Fibroblast of skin of left biceps (primary cell): ENCODE measurements at places on chromosomes 4 and X.

DNA sequence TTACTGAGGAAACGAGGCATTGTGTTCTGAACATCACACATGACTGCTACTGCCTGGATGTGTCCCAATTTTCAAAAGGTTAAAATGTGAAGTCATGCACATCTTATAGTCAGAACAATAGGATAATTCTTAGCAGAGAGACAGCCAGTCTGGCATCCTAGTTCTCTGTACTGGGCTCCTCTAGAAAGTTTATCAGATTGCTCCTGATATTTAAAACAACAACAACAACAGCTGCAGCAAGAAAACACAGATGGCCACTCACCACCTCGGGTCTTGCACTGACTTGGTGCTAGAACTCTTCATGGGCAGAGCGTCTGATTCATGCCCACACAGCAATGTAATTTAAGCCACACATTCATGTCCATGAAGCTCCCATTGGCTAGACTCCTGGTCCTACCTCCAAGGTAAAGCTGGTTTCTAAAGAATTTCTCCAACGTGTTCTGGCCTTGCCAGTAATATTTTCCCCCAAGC lies 33.3 kb upstream of the SLC2A9 start:
- no peak for DNase-seq

DNA sequence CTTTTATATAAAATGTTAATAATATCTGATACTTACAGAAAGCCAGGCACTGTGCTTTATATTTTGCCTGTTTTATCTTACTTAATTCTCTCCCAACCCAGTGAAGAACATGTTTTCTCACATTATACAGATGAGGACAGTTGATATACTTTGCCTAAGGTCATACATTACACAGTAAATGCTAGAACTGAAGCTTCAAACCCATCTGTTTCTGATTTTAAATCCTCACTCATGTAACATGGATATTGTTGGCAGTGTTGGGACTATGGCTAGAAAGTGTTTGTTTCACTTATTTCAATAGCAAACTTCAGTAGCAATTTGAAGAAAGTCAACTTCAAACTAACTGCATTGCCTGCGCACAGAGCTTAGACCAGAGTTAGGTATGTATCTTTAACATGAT lies 57.4 kb downstream of the RAPGEF2 start:
- DNase-seq, result peak; percentile 9

GRCh38 chr4:48222491-48222890 lies 47.1 kb downstream of the TEC start:
- no peak for DNase-seq

DNA sequence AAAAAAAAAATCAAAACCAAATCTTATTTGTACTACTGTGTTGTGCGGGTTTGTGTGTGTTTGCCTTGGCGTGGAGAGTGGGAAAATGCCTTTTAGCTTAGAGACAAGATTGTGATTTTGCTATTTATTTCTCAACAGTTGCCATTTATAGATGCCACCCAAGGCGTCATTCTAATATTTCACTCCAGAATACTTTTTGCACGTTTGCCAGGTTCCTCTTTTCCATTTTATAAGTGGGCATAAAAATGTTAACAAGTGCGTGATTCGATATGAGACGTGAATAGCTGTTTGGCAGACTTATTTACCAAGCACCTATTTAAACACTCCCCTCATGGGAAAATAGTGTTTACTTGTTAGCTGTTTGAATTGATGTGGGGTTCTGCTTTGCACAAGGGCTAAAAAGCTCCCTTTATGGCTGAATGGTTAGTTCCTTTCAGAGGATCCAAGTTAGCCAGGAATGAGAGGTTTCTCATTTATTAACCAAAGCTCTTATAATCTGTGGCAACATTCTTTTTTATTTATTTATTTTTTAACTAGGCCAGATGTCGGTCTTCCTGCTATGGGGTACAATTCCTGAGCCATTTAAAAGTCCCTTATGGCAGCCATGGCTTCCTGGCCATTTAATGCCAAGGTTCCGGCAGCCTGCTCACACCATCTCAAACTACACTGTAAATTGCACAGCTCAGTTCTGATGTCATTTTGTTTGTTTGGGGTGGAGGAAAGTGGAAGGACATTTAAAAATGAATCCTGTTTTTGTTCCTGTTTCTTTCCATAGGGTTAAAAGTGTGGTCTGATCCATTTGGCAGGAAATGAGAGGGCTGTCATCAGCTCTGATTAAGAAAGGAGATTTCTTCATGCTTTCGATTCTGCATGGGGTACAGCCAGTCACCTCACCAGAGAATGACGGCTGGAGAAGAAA lies 14.6 kb downstream of the SMIM20 start:
- peak; percentile 70 for DNase-seq

- no peak for DNase-seq
Observed at GRCh38 chrX:54494989-54495813, 833 bp downstream of the FGD1 start.

DNA sequence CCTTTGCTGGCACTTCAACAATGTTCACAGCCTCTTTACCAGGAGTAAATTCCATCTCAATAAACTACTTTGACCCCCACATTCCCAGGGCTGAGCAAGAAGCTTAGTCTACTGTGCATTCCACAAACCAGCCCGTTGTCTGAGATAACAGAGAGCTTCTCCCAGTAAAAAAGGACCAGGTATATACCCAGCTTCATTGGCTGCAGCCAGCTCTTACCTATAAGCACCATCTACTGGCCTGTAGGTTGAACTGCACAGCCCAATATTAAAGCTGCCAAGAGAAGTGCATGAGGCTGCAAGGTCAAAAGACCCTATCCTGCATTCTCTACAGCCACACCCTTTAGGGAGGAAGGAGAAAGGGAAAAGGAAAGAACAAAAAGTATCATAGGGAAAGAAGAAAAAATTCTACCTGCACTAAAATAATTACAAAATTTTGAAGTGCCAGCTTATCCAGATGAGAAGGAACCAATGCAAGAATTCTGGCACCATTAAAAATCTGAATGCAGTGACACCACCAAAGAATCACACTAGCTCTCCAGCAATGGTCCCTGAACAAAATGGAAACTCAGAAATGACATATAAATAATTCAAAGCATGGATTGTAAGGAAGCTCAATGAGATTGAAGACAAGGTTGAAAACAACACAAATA lies 45.7 kb upstream of the INTU start:
- DNase-seq, result no peak

GRCh38 chr4:81923140-81923539 lies 450.7 kb downstream of the HNRNPD start:
- no peak for DNase-seq

GRCh38 chrX:56813318-56813837 lies 84.3 kb downstream of the NBDY start:
- DNase-seq, result no peak

GRCh38 chr4:45701621-45702020 lies 422.2 kb downstream of the GABRG1 start:
- DNase-seq, result no peak

- DNase-seq, result no peak
Observed at GRCh38 chr4:165680821-165681220, 192.2 kb upstream of the TLL1 start.

GRCh38 chrX:47523713-47524166 lies 37.3 kb upstream of the ARAF start:
- DNase-seq, result no peak

DNA sequence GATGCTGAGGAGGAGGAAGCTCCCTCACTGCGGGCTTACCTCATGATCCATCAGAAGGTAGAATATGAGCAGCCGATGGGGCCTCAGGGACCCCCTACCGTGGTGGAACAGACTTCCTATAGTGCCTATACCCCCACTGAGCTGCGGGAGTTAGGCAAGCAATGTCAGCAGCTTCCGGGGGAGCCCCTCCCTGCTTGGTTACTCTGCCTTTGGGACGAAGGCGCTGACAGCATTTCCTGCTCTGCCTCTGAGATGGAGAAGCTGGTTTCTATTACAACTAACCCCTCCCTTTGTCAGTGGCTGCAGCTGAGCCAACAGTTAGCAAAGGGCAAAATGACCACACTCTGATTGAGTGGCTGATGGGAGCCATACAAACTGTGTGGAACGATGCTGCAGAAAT lies 430.7 kb downstream of the IDS start:
- peak; percentile 52 for DNase-seq

GRCh38 chr4:123363729-123364128 lies 32.9 kb upstream of the SPRY1 start:
- DNase-seq, result no peak

DNA sequence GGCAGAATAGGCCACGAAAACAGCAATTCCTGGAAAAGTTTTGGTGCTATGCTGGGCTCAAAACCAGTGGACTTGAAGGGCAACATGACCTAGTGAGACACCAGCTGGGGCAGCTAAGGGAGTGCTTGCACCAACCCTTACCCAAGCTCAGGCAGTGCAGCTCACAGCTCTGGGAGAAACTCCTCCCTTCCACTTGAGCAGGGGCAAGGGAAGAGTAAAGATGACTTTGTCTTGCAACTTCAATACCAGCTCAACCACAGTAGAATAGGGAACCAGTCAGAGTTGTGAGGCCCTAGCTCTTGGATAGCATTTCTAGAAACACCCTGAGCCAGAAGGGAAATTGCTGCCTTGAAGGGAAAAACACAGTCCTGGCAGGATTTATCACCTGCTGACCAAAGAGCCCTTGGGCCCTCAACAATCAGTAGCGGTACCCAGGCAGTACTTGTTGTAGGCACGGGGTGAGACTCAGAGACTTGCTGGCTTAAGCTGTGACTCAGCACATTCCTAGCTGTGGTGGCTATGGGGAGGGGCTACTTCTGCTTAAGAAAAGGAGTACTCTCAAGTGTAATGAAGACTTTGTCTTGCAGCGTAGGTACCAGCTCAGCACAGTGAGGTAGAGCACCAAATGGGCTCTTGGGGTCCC lies 19.7 kb upstream of the ABCG2 start:
- peak; percentile 9 for DNase-seq

DNA sequence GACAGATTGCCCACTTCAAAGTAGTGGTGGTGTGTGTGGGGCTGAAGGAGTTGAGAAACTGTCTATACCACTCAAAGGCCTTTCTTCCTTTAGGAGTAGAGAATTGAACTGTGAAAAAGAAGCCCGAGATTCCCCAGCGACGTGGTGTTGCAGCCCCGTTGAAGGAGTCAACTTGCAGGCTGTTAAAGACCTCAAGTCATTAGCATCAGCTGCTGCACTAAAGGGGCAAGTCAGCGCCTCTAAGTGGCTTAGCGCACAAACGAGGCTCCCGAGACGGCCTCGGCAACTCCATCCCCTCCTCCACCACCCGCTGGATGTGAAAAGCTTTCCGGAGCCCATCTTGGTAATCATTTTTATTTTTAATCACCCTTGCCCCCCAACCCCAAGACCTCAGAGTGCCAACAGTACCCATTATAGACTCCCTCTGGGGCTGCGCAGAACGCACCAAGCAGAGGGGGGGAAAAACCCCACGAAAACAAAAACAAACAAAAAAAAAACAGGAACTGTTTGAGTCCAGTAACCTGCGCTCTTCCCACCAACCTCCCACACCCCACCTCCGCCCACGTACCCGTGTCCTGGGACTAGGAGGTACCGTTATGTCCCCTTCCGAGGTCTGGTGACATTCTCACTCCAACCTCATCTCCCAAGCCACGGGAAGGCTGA lies 913 bp upstream of the PRDM8 start:
- DNase-seq, result no peak

DNA sequence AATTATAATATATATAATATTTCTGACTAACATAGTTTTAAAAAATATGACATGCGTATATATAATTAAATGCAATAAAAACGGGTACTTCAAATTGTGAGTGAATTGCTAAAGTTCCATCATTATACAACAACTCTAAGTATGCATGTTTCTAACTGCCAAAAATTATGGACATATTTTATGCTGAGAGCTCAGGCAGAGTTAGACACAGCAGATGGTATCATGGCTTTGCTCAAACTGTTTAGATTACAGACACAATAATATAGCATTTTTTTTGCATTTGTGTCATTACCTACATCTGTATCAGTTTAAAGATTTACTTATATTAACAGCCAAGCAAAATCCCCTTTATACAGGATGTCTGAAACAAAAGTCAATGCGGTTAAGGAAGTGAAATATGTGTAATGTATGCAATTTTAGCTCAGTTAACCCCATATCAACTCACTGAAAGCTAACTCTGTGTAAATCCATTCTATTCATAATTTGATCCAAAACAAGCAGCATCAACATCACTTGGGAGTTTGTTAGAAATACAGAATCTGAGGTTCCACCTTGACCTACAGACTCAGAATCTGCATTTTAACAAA lies 119.1 kb upstream of the CNKSR2 start:
- DNase-seq, result no peak

- no peak for DNase-seq
Observed at GRCh38 chr4:104424989-104425388, 69.7 kb downstream of the CXXC4 start.

- no peak for DNase-seq
Observed at GRCh38 chr4:186485561-186486062, 69.8 kb downstream of the MTNR1A start.

DNA sequence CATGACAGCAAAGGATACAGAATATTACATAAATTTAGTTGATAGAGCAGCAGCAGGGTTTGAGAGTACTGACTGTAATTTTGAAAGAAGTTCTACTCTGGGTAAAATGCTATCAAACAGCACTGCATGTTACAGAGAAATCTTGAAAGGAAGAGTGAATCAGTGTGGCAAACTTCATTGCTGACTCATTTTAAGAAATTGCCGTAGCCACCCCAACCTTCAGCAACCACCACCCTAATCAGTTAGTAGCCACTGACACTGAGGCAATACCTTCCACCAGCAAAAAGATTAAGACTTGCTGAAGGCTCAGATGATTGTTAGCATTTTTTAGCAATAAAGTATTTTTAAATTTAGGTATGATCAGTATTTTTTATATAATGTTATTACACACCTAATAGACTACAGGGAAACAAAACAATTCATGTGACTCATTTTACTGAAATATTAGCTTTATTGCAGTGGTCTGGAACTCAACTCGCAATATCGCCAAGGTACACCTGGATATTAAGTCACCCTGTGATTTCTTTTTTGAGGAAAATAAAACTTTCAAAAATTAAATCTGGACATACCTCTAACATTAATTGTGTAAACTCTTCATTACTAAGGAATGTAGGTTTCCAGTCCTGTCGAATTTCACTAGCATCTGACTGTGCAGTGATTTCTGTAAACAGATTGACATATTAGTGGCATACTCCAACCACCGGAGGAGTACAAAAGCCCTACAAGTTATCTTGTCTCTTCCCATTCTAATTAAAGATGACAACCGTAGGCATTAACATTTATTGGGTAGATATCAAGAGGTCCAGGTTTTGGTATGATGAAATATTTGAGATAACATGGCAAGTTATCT lies 71.1 kb downstream of the CLOCK start:
- peak; percentile 21 for DNase-seq

DNA sequence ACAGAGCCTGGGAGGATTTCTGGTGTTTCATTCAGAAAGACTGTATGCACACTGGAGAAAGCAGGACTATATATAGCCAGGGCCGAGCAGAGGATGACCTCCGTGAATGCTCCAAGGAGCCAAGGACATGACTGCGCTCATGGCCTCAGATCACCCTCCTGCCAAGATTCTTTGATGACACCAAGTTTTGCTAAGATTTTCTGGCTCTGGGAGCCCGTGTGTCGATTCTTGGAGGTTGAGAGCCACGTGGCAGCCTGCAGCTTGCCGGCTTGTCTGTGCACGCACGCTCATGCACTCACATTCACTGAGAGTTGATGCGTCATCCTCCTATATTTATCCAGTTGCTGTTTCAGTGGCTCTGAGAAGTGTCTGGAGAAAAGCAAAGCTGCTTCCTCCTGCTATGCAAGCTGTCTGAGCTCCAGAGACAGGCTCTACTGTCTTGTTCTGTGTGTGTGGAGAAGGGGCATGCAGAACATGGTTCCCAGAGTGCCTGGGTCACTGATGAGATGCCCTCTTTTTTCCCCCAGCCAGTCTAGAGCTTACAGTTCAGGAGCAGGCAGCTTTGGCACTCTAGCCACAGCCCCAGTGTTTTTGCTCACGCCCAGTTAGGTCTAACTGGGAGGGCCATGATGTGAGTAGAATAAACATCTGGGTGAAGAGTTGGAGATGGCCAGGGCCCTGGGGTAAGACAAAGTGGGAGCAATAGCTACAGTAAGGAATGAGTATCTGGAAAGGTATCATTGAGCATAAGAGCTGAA lies 64.9 kb upstream of the SCOC start:
- no peak for DNase-seq
